ENCODE measurements at places on chromosomes 16 and 17.

DNA sequence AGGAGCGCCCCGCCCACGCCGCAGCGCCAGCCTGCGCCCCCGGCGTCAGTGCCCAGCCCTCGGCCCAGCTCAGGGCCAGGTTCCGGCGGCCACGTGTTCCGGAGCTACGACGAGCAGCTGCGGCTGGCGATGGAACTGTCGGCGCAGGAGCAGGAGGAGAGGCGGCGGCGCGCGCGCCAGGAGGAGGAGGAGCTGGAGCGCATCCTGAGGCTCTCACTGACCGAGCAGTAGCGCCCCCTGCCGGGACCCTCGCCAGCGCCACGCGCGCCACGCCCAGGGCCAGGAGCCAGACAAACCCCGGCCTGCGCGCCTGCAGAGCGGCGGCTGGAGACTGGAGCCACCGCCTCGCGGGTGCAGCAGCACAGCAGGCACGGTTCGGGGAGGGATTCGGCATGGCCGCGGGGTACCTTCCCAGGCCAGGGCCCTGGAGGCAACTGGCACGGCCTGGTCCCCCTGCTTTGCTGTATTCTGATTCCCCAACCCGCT is 9.3 kb downstream of the CORO6 start:
- peak; percentile 92 for DNase-seq

DNA sequence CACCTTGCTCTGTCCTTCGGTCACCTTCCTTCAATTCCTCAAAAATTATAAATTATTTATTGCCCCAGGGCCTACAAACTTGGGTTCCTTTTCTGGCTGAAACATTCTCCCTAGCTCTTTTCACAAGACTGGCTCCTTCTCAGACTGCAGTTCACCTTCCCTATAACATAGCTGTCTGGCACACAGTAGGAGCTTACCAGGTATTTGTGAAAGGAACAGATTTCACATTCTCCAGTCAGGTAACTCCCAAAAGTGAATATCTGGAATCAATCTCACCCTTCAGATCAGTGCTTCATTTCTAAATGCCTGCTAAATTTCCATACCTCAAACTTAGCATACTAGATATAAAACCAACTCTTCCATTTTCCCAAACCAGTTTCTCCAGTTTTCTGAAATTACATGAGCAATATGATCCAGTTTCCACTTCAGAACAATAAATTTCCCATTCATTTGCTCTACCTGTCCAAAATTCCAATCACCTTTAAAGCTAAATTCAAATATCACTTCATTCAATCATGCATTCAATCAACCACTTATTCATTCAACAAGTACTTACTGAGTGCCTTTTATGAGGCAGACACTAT is 6.1 kb downstream of the RFFL start:
- DNase-seq: no peak

- no peak for DNase-seq
These were observed 147.5 kb upstream of the CIBAR2 start for GRCh38 chr16:85259832-85260167.

DNA sequence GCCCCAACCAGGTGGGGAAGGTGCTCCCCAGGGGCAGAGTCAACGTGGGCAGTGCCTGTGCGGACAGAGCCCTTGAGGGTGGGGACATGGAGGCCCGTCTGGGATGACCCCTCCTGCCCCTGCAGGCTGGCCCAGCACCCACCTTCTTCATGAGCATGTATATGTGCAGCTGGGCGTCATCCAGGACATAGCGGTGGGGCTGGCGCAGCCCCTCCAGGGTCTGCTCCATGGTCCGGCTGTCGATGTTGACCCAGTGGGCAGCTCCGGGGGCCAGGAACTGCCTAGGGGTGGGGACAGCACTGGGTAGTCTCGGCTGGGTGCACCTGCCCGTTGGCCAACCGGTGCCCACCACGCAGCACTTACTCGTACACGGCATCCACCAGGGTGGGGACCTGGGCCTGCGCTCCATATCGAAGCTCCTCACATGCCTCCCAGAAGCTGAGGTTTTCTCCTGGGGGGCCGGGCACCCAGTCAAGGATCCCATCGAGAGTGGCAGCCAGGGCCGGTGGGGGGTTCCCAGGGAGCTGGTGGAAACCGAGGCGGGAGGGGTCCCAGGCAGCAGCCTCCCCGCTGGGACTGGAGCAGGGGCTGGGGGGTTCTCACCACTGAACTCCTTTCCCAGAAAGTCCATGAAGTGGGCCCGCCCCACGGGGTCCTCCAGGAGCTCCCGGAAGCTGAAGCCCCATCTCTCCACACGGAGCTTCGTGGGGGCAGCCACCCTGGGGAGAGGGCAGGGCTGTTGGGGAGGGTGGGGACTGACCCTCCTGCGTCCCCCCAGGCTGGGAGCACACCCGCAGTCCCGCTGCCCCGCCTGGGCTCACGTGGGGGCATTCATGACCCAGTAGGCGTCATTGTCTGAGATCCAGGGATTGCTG is 5.1 kb downstream of the RGS11 start:
- DNase-seq: no peak

DNA sequence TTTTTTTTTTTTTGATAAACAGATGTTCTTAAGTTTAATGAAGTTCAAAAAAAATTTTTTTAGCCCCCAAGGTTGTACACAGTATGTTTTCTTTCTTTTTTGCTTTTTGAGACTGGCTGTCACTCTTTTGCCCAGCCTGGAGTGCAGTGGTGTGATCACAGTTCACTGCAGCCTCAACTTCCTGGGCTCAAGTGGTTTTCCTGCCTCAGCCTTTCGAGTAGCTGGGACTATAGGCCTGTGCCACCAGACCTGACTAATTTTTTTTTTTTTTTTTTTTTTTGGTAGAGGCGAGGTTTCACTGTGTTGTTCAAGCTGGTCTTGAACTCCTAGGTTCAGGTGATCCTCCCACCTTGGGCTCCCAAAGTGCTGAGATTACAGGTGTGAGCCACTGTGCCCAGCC is 12.8 kb downstream of the ITGAE start:
- DNase-seq: no peak
